ENCODE measurements at places on chromosomes 5 and 9. TPM values are rescaled to one million over a fixed set of nuclear protein-coding genes. Genes with fewer than 3 reads are reported as not detected.

Gene DEPDC1B
- total RNA-seq, result 142 TPM

Gene DRD1
- not detected for total RNA-seq

Gene AFAP1L1
- 0.36 TPM for total RNA-seq

Gene OR2V1
- total RNA-seq, result not detected

Gene SLC45A2
- 0.06 TPM for total RNA-seq

Gene CARD9
- total RNA-seq, result not detected

DNA sequence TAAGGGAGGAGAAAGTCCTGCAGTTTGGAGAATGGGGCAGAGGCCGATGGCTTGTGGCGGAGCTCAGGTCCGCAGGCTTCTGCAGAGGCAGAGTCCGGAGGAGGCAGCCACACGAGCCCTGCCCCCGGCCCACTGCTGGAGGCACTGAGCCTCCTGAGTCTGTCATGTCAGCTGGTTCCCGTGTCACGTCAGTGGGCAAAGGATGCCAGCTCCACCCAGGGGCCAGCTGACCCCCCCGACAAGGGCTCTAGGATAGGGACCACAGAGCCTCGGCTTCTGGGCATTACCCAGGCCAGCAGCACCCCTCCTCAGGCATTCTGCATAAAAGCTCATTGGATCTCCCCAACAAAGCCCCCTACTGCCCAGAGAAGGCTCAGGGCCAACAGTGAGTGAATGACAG lies 8.5 kb downstream of the SH3PXD2B start:
- no peak for DNase-seq
- H3K36me3 ChIP-seq, result no peaks in the 10 kb centered on the region
- no peak overlapping the region for H3K4me3 ChIP-seq
- peaks cover 4% of the 10 kb centered on the region for H3K4me1 ChIP-seq

DNA sequence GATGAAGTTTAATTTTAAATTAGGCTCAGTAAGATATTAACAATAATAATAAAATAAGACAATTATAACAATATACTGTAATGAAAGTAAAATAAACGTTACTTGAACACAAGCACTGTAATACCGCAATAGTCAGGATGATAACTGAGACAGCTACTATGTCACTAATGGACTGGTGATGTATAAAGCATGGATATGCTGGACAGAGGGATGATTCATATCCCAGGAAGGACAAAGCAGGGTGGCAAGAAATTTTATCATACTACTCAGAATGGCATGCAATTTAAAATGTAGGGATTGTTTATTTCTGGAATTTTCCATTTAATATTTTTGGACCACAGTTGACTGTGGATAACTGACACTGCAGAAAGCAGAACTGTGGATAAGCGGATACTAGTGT lies 196.9 kb downstream of the VPS13A start:
- H3K4me3 ChIP-seq, result no peak overlapping the region
- no peaks in the 10 kb centered on the region for H3K27me3 ChIP-seq
- H3K36me3 ChIP-seq, result no peaks in the 10 kb centered on the region
- no peak overlapping the region for H3K27ac ChIP-seq
- peaks cover 19% of the 10 kb centered on the region for H3K4me1 ChIP-seq
- DNase-seq, result no peak

DNA sequence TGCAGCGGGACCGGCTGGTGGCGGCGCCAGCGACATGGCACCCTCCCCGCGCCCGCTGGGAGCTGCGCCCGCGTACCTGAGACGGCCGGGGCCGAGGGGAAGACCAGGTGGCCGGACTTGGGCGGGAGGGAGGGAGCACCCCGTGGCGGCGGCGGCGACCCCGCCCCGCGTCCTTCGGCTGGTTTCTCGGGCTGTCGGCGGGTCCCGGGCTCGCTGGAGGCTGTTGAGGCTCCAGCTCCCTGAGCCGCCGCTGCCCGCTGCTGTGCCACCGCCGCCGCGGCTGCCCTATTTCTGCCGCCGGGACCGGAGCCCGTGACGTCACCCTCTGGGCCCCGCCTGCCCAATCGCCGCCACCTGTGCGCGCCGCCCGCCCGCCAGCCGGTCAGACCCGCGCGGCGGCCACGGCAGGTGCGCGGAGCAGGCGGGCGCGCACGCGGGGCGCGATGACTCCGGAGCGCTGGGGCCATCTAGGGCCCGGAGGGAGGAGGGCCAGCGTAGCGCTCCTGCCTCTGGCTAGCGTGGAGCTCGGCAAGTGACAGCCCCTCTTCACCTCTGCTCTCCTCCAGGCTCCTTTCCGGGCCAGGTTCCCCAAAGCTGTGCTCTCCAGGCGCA lies at the start of gene FSTL4:
TSS of gene FSTL4 (minus strand) at position 293 of the 612 bp plus-strand sequence.
- peak; percentile 82 for DNase-seq
- H3K27me3 ChIP-seq, result peaks cover 87% of the 10 kb centered on the region
- H3K4me3 ChIP-seq, result peak within 1 kb of the TSS; percentile 54
- no peak within 1 kb of the TSS for H3K27ac ChIP-seq
- H3K36me3 ChIP-seq, result no peaks in the 10 kb centered on the region

- H3K4me3 ChIP-seq, result no peak overlapping the region
- H3K27me3 ChIP-seq, result no peaks in the 10 kb centered on the region
- H3K27ac ChIP-seq, result no peak overlapping the region
- no peak for DNase-seq
- H3K4me1 ChIP-seq, result peaks cover 13% of the 10 kb centered on the region
- H3K36me3 ChIP-seq, result no peaks in the 10 kb centered on the region
These were observed 34.5 kb upstream of the LMNB1 start for GRCh38 chr5:126742425-126742824.

DNA sequence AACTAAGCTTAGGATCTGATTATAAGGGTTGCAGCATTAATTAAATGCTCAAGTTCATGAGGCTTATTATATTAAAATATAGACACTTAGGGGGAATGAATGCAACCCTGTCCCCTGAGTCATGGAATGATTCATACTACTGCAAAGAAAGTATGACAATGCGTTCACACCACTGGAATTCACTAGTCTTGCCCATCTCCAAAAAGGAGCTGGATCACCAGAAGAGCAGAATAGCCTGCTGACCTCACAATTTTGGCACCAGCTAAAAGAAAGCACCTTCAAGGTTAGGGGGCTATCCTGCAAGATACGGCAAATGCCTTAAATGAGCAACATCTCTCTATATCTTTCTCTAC lies 32.0 kb upstream of the TMED7 start:
- H3K27ac ChIP-seq, result no peak overlapping the region
- DNase-seq, result no peak
- peaks cover 13% of the 10 kb centered on the region for H3K4me1 ChIP-seq
- H3K27me3 ChIP-seq, result no peaks in the 10 kb centered on the region
- no peak overlapping the region for H3K4me3 ChIP-seq

- no peak overlapping the region for H3K4me3 ChIP-seq
- no peaks in the 10 kb centered on the region for H3K36me3 ChIP-seq
- no peaks in the 10 kb centered on the region for H3K4me1 ChIP-seq
- no peak for DNase-seq
These were observed 20.9 kb upstream of the SMC2 start for GRCh38 chr9:104073098-104073769.

- peaks cover 81% of the 10 kb centered on the region for H3K4me1 ChIP-seq
- no peak overlapping the region for H3K4me3 ChIP-seq
- H3K27me3 ChIP-seq, result no peaks in the 10 kb centered on the region
- DNase-seq, result peak; percentile 39
These were observed 54.2 kb upstream of the DPYSL3 start for GRCh38 chr5:147564124-147564486.

DNA sequence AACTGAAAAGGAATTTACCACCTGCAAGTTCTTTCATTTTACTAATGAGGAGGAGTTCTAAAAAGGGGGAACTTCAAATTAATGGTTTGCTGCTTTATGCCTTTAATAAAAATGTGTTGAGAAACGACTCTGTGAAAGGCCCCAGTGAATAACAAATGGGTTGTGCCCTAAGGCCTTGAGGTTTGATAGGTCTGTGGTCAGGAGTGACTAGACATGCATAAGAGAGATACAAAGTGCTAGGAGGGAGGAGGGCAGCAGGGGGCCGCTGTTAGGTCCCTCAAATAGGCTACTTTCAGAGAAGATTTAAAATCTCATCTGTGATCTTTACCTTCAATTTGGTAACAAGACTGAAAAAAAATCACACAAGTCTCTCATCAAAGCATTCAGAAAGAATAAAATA lies 58.3 kb downstream of the FAM81B start:
- no peak for DNase-seq
- H3K36me3 ChIP-seq, result no peaks in the 10 kb centered on the region
- H3K27me3 ChIP-seq, result no peaks in the 10 kb centered on the region
- no peak overlapping the region for H3K27ac ChIP-seq
- H3K4me1 ChIP-seq, result no peaks in the 10 kb centered on the region

- H3K4me1 ChIP-seq, result peaks cover 7% of the 10 kb centered on the region
- H3K27ac ChIP-seq, result no peak overlapping the region
- no peaks in the 10 kb centered on the region for H3K27me3 ChIP-seq
- H3K36me3 ChIP-seq, result no peaks in the 10 kb centered on the region
- H3K4me3 ChIP-seq, result no peak overlapping the region
These were observed 47.6 kb downstream of the PDCD1LG2 start for GRCh38 chr9:5557606-5558587.

DNA sequence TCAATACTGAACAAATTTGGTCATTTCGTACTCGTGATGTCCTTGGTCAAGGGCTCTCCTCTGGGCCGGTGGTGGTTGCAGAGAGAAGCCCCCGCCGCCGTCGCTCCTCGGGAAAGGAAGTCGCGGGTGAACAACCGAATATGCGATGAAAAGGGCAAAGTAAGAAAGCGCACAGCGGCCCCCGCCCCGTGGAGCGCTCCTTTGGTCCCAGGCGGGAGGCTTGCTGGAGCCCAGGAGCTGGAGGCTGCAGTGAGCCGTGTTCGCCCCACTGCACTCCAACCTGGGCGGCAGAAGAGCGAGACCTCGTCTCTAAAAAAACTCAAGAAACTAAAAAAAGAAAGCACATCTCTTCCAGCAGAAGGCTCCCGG lies 108.4 kb upstream of the LARP1 start:
- H3K27me3 ChIP-seq, result peaks cover 27% of the 10 kb centered on the region
- H3K27ac ChIP-seq, result no peak overlapping the region
- DNase-seq, result no peak
- H3K4me1 ChIP-seq, result no peaks in the 10 kb centered on the region

DNA sequence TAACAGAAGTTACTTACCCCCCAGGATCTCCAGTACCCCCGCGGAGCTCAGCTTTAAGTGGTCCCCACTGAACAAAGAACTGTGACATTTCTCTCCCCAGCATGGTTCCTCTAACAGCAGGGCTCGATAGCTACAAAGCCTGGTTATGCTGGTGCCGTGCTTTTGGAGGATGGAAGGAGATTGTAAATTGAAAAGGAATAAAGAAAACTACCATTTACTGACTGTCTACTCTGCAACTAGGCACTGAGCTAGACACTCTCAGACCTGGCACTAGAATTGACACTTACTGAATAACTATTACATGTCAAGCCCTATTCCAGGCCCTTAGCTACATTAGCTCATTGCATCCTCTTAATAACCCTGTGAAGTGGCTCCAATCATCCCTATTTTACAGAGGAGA lies 145.3 kb downstream of the TTLL11 start:
- H3K27ac ChIP-seq, result no peak overlapping the region
- peak; percentile 39 for DNase-seq
- H3K36me3 ChIP-seq, result no peaks in the 10 kb centered on the region
- H3K27me3 ChIP-seq, result no peaks in the 10 kb centered on the region
- no peak overlapping the region for H3K4me3 ChIP-seq
- H3K4me1 ChIP-seq, result peaks cover 5% of the 10 kb centered on the region

DNA sequence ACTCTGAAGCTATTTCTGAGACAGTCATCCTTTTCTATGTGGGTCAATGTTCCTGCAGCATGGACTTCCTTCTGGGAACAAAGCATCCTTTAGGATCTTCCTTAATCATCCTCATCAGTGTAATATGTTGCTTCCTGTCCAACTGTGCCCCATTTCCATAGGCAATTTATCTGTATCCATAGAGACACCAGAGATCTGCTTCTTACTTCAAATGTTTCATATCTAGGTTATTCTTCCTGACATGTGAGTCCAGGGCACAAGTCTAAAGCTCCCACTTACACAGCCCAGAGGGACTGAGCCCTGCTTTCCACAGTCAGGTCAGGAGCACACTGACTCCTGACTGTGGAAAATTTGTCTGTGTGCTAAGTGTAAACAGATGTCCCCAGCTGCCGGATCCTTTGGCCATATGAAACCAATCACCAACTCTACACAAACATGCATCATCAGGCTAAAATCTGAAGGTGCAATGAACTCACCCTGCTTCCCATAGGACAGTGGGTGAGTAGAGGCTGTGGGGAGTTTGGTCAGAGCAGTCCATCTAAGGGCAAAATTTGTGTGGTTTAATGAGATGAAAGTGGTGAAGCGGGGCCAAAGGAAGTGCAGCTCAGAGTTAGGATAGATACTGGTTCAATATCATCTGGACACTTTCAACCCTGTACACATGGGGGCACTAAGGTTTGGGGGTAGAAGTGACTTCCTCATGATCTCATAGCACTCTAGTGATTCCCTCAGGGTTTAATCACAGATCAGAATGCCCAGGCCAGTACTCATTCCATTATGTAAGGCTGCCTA lies 85.2 kb upstream of the TNC start:
- H3K4me1 ChIP-seq, result no peaks in the 10 kb centered on the region
- no peak for DNase-seq
- H3K27me3 ChIP-seq, result no peaks in the 10 kb centered on the region
- H3K27ac ChIP-seq, result no peak overlapping the region
- H3K4me3 ChIP-seq, result no peak overlapping the region
- no peaks in the 10 kb centered on the region for H3K36me3 ChIP-seq

GRCh38 chr9:27094640-27095298 lies 14.3 kb upstream of the TEK start:
- H3K36me3 ChIP-seq, result no peaks in the 10 kb centered on the region
- peaks cover 7% of the 10 kb centered on the region for H3K4me1 ChIP-seq
- H3K27ac ChIP-seq, result no peak overlapping the region
- H3K4me3 ChIP-seq, result no peak overlapping the region

DNA sequence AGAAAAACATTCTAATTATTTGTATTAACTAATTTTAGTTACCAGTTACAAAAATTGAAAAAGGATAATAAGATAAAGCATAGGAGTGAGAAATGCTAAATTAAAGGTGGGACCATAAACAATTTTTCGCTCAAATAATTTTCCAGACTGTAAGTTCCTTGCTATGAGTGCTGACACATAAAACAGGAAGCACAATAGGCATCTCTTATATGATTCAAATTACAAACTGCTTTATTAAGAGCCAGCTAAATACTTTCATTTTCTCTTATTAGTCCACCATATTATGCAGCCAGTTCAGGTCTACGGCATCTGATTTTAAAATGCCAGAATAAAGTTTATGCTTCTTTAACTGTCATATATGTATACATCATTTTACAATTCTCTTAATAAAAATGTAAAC lies 4.4 kb downstream of the RC3H2 start:
- H3K27me3 ChIP-seq, result no peaks in the 10 kb centered on the region
- DNase-seq, result no peak
- H3K27ac ChIP-seq, result no peak overlapping the region
- peaks cover 13% of the 10 kb centered on the region for H3K4me1 ChIP-seq

DNA sequence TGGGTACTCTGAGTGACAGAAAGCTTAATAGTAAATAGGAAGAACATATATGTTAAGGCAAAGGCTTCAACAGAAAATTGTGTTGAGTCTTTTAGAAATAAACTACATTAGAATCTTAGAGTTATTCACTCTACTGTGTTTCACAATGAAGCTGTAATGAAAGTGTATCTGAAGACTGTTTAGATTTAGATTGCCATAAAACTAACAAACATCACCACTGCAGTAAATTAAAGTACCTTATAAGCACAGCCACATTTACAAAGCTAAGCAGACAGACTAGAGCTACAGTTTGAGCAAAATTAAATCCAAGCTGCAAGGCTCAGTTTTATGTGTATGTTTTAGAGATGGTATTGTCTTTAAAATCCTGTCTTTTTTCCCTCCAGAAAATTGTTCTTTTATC lies 172.4 kb downstream of the PBX3 start:
- H3K4me3 ChIP-seq, result no peak overlapping the region
- H3K27ac ChIP-seq, result no peak overlapping the region

GRCh38 chr5:4372481-4372880 lies 767.6 kb upstream of the ADAMTS16 start:
- DNase-seq, result no peak
- H3K36me3 ChIP-seq, result no peaks in the 10 kb centered on the region
- peaks cover 5% of the 10 kb centered on the region for H3K4me1 ChIP-seq
- no peak overlapping the region for H3K4me3 ChIP-seq
- no peaks in the 10 kb centered on the region for H3K27me3 ChIP-seq

All from neural progenitor cell (in vitro differentiated cells).